GOT3 (cell line): ENCODE measurements at places on chromosomes 6 and 20.
A peak's percentile ranks its signal among the peaks of the same experiment; 100 is the strongest.

DNA sequence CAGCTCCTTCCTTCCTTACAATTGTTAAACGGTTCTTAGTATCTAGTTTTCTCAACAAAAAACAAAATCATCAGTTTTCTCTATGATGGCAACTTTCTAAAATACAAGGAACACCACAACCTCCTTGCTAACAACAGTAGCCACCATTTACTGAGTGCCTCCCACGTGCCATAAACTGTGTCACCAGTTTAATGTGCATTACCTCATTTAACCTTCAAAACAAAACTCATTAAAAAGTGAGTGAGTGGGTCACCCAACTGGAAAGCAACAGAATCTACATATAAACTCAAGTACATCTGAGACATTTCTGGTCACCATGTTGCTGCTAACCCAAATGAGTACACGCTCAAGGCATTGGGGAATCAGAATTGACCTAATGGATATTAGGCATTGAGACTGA is 11.0 kb downstream of the RTN4IP1 start:
- DNase-seq = no peak

- DNase-seq = no peak
Observed at GRCh38 chr6:25944688-25945574, 14.4 kb upstream of the SLC17A2 start.

GRCh38 chr6:81996414-81996813 is 243.9 kb upstream of the TENT5A start:
- no peak for DNase-seq

DNA sequence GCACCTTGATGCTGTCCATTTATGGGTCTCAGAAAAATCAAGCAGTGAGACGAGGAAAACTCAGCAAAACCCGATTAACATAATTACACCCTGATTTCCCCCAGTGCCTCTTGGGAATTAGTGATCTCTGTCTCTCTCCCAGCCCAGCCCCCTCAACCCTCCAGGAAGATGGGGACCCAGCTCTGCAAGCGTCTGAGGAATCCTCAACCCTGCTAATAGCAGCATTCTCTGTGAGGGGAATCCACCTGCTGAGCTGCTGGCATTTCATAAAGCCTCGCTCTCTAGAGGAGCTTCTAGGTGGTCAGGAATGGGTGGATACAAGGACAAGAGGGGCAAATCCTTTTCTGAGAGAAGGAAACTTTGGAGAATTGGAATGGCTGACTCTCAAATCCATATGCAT is 13.9 kb downstream of the NR2E1 start:
- DNase-seq = no peak

DNA sequence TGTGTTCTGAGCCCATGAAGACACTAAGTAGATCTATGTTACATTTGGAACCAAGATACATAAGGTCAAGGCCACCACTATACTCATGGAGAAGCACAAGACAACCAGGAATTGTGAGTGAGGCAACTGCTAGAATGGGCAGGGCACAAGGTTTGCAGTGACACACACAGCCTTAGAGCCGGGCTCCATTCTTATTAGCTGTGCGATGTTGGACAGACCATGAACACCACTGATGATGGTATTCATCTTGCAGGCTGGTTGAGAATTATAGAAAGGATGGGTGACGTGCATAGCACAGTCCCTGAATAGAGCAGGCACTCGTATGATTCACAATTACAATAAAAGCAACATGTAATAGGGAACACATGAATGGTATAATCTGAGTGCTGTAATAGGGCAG is 172.4 kb downstream of the GJA10 start:
- DNase-seq = no peak

DNA sequence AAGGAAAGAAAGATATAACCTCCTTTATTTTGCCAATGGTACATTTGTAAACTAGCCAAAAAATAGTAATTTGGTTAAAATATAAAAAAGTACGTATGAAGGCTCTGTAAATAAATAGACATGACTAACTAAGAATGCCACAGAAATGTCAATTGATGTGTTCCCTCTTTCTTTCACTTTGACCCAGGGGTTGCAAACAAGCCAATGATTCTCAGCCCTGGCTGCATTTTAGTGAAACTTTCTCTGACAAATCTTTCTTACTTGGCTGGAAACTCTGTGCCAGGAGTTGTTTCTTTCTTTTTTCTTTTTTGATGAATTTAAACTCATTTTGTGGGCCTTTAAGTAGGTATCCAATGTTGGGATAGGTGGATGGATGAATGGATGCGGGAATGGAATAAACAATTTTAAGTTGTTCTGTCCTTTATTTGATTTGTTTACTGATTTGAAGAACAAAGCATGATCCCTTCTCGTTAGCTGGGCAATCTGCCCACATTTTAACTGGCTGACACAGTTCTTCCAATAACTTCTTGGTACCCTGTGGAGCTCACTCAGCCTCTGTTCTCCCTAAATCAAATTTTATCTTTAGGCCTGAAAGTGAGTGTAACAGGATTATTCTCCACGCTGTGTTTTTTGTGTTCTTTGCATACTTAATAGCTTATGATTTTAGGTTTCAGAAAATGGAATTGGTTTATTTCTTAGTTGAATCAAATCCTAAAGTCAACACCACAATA is 58.6 kb upstream of the GCLC start:
- no peak for DNase-seq

GRCh38 chr6:101249470-101249869 is 144.0 kb upstream of the GRIK2 start:
- no peak for DNase-seq

DNA sequence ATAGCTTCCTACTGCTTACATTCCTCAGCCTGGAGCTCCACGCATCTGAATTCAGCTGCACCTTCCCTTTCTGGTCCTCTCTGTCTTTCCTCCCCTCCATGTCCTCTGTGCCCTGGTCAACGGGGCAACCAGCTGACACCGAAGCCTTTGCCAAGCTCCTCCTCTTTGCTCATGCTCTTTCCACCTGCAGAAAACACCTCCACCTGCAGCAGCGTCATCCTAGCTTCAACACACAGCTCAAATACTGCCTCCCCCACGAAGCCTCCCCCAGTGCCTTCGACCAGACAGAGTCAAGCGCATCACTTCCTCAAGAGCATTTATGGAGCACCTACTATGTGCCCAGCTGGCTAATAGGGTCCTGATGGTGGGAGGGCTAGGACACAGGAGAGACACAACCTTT is 9.2 kb downstream of the CDH22 start:
- DNase-seq = no peak

- peak; percentile 22 for DNase-seq
Observed at GRCh38 chr6:28161410-28162079, 19.9 kb downstream of the ZKSCAN8 start.

DNA sequence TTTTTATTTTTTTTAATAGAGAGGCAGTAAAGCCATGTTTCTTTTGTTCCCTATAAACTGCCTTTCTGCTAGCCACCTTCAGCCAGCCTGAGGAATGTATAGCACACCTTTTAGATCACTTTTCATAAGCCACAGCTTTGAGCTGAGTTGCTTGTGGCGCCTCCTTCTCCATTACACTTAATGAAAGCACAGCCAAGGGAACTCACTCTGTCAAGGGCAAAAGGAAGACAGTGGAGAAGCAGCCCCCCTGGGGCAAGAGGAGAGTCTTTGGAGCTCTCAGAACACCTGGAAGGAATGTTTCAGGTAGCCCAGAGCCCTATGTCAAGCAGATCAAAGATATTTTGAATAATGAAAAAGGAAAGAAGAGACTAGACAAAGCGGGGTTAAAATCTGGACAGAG is 235.1 kb downstream of the CLIC5 start:
- no peak for DNase-seq

DNA sequence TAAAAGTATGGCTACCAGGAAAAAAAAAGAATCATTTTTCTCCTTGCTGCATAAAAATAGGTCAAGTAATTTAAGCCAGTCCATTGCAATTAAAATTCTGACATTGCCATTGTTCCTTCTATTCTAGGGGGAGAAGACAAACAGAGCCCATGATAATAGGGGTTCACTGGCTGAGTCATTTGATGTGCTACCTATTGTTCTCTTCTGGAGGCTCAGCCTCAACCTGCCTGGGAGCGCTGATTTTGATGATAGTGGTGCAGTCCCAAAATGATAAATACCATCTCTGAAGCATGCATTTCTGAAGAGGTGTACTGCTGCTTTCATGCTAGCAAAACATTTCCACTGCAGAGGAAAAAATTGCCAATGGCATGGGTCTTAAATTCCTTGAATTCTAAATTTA is 5.8 kb downstream of the CITED2 start:
- no peak for DNase-seq

DNA sequence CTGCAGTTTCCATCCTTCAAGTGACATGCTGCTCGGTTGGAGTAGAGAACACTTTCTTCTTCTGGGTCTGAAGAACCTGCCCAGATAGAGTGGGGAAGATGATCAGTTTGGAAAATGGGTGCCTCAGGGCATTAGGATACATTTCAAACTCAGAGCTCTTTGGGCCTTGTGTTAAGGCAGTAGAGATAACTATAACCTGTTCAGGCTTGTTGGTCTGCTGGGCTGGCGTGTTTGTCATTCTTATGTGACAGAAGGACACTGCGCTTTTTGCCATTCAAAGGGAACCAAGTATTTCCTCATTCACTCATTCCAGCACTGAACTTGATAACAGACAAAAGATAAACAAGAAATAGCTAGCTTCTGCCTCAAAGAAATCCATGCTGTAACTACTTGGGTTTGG is 3.8 kb downstream of the TOMM34 start:
- no peak for DNase-seq
